ENCODE measurements at places on chromosomes 6 and 20.

GRCh38 chr6:94401311-94401710, 982.0 kb upstream of the EPHA7 start:
- DNase-seq, result no peak

DNA sequence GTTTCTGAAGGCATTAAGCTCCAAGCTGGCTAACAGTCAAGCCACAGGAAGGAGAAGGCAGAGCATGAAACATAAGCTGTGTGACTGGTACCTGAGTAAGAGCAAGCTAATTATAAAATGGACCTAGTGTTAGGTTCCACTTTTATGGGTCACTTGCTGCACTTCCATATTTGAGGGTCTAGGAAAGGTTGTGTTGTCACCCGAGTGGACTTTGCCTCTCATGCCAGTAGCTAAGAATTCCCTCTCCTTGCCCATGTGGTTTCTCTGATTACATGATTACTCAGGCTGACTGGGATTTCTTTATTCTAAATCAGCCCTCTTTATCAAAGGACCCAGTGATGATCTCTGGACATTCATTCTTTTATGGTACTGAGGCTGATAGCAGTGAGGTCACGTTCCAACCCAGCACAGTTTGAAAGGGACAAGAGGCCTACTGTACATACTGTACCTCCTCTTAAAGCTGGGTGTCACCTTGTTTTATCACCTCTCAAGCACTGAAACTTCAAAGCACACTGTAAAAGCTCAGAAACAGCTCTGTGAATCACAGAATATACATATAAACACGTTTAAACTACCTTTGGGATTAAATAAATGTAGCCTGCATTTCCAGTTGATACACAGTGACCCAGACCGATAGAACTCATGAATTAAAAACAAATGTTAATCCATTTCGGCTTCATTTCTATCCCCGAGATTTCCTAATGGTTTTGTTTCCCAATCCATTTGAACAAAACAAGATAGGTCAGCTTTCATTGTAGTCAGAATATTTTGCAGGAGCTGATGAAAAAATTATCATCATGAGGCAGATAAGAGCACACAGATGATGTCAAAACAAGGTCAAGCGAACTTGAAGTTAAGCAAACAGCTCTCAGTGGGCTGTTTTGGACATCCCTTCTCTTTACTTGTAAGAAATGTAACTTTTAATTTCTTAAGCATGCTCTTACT, 96.5 kb downstream of the ALDH8A1 start:
- no peak for DNase-seq

DNA sequence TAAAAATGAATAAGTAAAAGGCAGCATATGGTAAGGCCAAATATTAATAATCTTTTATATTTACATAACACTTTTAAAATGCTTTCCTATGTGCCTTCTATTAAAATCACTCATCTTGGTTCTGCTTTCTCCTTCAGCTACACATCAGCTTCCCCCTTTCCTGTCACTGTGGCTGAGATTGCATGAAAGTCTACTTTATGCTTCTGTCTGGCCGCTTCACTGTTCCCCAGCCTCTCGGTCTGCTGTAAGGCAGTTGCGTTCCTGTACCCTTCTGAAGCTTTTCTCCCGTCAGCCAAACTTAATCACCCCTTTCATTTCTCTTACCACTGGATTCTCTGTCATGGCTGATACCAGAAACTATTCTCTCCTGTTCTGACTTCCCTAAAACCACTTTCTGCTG, 34.6 kb downstream of the SOX4 start:
- no peak for DNase-seq

DNA sequence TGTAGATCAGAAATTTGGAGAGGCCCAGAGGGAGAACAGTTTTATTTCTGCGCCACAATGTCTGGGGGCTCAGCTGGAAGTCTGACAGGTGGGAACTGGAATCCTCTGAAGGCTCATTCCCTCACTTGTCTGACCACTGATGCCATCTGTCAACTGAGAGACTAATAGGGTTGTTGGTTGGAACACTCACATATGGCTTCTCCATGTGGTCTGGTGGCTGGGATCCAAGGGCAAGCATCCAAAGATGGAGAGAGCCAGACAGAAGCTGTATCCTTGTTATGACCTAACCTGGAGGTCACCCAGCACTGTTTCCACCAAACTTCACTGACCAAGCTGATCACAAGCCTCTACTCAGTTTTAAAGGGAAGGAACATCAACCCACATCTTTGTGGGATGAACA, 117.9 kb upstream of the AKAP12 start:
- no peak for DNase-seq

- DNase-seq, result no peak
Observed at GRCh38 chr20:34980543-34981233, 25.0 kb downstream of the MYH7B start.

DNA sequence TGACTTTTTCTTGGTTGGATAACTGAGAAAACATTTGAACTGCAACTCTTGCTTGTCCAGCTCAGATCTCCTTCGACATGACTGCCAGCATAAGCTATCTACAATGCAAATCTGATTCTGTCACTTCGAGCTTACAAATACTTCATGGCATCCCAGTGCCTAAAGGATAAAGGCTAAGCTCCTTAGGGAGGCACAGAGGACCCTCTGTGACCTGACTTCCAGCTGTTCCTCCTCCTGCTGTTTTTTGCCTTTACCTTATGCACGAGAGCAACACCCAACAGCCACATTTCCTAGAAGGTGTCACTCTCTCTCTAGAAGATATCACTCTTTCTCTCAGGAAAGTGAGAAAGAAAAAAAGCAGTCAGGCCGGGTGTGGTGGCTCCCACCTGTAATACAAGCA, 23.4 kb downstream of the SLC17A5 start:
- DNase-seq, result no peak

GRCh38 chr20:33162753-33163152, 5.2 kb upstream of the BPIFA2 start:
- DNase-seq, result no peak

DNA sequence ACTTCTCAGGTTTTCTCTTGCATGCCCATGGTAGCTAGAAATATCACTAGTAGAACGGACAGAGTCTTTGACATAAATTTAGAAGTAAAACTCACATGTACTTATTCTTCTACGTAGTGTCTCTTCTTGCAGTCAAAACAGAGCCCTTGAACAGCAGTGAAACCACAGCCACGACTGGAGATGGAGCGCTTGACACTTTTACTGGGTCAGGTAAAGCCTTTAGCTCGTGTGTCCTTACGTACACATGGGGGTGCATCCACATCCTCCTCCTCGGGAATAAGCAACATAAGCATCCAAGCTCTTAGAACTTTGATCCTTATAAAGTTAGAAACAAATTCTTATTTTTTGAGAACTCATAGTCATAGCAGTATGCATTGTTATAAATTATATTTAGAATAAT, 215.3 kb downstream of the EYA4 start:
- no peak for DNase-seq

DNA sequence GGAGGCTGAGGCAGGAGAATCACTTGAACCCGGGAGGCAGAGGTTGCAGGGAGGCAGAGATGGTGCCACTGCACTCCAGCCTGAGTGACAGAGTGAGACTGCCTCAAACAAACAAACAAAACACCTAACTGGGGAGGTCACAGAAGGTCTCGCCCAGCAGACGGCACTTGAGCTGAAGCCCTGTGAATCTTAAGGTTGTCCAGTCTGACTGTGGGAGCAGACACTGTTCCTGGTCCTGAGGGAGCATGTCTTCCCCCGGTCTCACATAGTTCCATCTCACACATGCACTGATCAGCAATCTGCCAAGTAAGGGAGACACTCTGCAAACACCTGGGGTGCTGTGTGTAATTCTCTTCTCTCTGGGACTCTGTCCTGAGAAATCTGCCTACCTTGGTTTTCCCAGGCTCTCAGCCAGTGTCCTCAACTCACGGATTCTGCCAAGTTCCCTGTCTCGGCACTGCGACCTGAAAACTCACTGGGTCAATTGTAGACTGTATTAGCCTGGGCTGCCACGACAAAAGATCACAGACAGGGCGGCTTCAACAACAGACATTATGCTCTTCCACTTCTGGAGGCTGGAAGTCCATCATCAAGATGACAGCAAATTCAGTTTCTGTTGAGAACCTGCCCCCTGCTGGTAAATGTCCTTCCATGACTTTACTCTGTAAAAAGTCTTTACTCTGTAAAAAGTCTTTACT, 94.3 kb downstream of the JPH2 start:
- DNase-seq, result no peak

- DNase-seq, result no peak
Observed at GRCh38 chr20:62825986-62826645, 9.3 kb downstream of the COL9A3 start.

GRCh38 chr20:19120011-19120410, 92.4 kb upstream of the SLC24A3 start:
- no peak for DNase-seq

- DNase-seq, result no peak
Observed at GRCh38 chr6:107304421-107305025, 154.8 kb downstream of the PDSS2 start.

GRCh38 chr6:145235207-145235606, 500.1 kb downstream of the EPM2A start:
- no peak for DNase-seq

- DNase-seq, result no peak
Observed at GRCh38 chr6:89895276-89895874, 1.1 kb downstream of the GJA10 start.

DNA sequence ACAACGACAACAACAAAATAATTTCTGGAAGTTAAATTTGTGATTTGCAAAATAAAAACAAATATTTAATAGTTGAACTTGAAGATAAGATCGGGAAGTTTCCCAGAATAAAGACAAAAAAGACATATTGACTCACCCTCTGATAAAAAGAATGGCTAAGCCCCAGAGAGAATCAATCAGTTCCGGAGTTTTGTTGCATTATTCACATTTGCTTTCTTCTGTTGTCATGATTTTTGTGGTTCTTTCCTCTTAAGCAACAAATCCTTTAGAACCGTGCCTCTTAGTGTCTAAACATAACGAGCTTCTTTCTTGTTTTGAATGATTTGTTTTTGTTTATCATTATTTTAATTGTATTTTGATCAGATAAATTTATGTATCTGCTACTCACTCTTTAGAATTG, 337.7 kb upstream of the PRND start:
- no peak for DNase-seq

DNA sequence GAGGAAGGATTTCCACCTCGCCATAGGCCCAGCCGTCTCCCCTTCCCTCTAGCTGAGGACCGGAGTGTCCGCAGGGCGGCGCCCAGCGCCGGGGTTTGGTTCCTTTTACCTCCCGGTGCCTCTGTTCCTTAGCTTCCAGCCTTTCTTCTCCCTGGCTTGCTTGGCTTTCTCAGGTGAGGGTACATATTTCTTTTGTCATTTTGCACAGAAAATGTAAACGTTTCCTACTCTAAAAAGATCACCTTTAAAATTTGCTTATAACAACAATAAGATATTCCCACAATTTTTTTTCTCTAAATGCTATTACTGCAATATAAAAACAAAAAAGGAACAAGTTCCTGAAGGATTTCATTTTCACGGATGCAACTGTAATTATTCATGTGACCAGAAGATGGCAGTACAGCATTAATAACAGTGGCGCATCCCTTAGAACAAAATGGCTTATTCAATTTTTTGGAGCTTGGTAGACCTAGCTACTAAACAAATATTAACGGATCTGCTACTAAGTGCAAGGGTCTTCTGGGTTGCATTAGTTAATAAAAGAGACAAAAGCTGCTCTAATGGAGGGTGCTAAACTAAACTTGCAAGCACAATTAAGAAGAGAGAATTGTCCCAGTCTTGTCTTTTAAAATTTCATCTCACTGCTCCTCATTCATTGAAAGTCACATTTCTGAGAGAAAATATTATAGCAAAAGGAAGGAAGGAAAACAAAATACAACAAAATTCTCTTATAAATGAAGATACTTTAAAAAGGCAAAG, 172.9 kb downstream of the ADGRG6 start:
- peak; percentile 38 for DNase-seq

DNA sequence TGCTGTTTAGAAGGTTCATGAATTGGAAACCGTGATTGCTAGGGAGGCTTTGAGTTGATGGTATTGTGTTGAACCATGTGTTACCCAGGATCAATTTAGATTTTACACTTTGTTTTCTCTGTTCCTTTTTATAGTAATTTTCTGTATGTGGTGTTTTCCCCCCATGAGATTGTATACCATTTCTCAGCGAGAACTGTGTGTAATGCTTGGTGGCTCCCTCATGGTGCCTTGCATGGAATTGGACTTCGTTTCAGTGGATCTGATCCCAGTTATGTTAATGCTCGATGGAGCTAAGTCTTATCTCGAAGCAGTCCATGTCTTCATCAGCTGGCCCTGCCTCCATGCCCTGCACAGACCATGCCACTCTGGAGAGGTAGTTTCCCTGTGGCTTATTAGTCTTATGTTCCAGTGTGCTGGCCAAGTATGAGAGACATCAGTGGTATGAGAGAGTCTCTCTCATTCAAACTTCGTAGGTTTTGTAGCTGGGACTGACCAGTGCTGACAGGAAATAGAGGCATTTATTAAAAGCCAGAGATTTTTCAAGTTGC, 18.7 kb downstream of the PTPN1 start:
- DNase-seq, result peak; percentile 31

DNA sequence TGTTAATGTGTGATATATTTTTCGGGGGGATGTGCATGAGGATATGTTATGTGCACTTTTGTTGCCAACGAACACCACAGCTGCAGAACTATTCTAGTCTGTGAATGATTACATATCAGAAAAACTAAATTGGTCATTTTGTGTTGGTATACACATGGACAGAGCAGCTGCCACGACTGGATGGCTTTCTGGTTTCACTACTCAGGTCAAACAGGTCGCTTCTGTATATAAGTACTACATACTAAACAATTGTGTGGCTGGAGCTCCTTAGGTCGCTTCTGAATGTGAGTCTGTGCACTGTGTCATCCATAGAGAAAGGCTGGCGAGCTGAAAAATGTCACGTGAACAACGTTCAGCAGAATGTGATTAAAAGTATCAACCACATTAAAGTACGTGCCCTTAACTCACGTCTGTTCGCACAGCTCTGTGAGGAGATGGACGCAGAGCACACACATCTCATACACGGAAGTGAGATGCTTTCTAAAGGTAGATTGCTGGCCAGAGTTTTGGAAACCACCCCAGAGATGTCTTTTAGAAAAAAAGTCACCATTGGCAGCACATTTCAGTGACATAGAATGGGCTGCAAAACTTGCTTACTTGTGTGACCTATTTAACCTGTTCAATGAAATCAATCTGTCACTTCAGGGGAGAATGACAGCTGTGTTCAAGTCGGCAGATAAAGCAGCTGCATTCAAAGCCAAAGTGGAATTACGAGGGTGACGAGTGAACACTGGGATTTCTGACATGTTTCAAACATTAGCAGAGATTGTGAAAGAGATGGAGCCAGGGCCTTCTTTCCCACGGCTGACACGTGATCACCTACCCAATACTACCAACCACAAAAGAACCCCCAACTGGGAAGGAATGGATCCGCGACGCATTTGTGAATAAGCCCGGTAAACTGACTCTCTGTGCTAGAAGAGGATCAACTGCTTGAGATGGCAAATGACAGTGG, 176.6 kb downstream of the PDE10A start:
- no peak for DNase-seq

DNA sequence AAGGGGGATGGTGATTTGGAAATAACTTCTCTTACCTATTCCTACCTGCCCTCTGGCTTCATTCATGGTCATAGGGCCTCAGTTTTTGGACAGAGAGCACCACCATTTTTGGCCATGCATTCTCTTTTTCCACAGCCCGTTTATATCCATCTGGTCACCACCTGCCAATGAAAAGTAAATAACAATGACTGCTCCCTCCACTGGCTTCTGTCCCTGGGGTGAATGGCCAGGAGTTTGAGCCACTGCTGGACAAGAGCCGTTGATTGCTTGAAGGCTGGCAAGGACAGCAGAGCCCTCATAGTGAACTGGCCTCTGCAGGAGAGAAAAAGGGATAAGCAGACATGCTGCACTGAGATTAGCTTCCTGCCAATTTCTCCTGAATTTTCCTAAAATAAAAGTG, 261.8 kb downstream of the ADGB start:
- no peak for DNase-seq

GRCh38 chr6:17204533-17204932, 76.6 kb upstream of the RBM24 start:
- DNase-seq, result no peak

Measured in GM10248 (cell line).